ENCODE measurements at places on chromosomes 4 and X.

DNA sequence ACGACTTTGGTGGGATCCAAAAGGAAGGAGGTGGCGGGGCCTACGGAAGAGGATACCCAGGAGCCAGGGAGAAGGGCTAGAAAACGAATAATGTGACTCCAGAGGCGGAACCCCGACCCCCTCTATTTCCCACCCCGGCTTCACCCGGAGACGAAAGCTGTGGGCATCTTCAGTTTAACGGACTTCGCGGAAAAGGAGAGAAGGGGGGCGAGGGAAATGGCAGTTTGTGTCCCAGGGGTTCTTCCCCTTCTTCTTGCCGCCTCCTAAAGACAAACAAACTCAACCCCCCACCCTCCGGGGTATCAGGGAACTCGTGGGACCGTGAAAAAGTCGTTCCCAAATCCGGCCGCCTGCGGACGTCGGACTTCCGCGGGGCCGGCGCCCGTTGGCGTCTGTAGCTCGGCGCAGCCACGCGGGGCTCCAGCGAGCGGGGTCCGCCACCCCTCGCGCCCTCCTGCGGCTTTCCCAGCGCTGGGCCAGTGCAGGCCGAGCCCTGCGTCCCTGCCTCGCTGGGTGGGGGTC, 3.6 kb upstream of the LEF1 start:
- peak; percentile 51 for DNase-seq

GRCh38 chr4:159503236-159504008, 400.5 kb downstream of the RAPGEF2 start:
- no peak for DNase-seq

DNA sequence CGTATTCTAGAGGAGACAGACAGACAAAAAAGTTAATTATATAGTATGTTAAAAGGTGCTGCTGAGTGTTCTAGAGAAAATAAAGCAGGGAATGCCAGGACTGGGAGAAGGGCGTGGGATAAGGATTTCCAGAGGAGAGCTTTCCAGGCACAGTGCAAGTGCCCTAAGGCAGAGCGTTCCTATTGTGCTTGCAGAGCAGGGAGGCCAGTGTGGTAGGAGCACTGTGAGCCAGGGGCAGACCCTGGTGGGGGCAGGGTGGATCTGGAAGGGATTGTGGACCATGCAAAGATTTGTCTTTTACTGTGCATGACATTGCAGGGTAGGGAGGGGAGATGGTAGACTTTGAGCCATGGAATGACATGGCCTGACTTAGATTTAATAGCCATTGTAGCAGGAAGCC, 25.8 kb downstream of the EXOC1 start:
- no peak for DNase-seq

GRCh38 chrX:141468940-141469339, 115.6 kb downstream of the SPANXA1 start:
- no peak for DNase-seq

- DNase-seq = no peak
Measured at GRCh38 chr4:142142366-142143054, 506.1 kb downstream of the IL15 start.

- DNase-seq = no peak
Measured at GRCh38 chr4:89483833-89484232, 176.2 kb upstream of the GPRIN3 start.

DNA sequence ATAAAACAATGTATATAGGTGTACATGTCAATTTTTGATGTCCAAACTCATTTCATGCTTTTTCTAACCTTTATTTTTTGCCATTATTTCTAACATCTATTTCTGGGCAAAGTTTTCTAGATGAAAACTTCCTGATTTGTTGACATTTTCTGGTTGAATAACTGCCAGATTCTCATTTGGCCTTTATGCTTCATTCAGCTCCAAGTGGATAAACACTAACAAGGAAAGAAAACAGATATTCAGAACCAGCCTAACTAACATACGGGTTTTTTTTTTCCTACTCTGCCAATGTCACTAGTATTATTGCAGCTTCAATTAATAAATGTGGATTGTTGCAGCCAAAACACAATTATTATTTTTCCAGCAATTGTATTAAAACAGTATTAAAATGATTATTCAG, 50.9 kb upstream of the RAP1GDS1 start:
- no peak for DNase-seq

- DNase-seq = no peak
Measured at GRCh38 chrX:103311399-103311780, 600 bp upstream of the BEX2 start.

- DNase-seq = no peak
Measured at GRCh38 chr4:26889356-26889755, 28.7 kb downstream of the STIM2 start.

GRCh38 chr4:7657545-7658297, 223.0 kb upstream of the PSAPL1 start:
- DNase-seq = no peak

DNA sequence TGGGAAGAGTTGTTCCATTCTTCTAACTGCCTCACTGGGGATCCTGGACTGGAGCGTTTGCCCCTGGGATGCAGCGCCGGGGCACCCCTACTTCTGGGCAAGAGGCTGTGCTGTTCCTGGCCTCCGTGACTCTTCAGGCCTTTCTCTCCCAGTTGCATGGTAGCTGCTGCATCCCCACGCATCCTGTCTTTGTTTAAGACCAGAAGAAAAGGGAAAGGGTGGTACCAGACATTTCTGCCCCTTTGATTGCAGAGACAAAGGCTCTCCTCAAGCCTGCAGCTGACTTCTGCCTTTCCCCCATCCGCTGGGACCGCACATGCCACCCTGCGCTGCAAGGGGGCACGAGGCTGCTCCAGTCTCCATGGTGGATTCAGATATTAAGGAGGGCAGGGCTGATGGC, 70.4 kb downstream of the SHROOM2 start:
- DNase-seq = no peak

All from activated naive CD8-positive, alpha-beta T cell treated with anti-CD3 and anti-CD28 coated beads, Interleukin-2, amount 50 U/mL, for 24 hours (primary cell).